ENCODE measurements at places on chromosomes 13 and 19.

DNA sequence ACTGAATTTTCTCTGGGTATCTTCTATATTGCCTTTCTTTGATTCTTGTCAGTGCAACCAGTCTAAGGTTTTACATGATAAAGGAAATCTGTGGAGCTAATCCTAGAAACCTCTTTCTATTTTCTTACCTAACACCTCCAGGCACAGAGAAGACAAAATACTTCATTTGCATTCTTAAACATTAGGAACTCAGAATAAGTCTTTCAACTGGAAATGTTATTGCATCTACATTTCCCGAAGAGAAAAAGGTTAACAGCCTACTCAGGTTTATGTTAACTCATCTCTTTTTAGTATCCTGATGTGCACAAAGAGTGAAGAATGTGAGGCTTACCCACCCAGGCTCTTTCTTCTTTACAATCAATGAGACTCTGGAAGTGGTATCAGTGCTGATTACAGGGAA, 106.7 kb downstream of the PCCA start:
- DNase-seq: no peak

DNA sequence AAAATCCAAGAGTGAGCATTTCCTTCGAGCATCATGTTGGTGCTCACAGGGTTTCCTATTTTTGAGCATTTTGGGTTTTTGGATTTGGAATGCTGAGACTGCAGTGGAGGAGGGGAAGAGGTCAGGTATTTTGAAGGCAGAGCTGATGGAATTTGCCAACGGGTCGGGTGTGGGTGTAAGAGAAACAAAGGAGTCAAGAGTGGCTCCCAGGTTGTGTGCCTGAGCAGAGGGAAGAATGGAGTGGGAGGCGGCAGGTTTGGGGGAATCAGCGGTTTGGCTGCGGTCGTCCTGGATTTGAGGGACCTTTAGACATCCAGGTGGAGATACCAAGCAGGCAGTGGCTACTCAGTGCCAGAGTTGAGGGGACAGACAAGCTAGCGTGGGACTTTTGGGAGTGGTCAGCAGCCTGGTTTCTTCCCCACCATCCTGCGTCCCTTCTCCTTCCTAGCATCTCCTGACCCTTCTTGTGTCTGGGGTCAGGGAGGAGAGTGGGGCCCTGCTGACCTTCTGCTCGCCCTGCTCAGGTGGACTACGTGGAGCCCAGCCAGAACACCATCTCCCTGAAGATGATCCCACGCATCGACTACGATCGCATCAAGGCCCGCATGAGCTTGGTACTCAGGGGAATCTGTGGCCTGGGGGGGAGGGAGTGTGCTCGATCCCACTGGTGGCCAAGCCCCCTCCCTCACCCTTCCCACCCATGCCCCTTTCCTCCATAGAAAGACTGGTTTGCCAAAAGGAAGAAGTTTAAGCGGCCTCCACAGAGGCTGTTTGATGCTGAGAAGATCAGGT, 14.5 kb upstream of the TIMM50 start:
- no peak for DNase-seq

DNA sequence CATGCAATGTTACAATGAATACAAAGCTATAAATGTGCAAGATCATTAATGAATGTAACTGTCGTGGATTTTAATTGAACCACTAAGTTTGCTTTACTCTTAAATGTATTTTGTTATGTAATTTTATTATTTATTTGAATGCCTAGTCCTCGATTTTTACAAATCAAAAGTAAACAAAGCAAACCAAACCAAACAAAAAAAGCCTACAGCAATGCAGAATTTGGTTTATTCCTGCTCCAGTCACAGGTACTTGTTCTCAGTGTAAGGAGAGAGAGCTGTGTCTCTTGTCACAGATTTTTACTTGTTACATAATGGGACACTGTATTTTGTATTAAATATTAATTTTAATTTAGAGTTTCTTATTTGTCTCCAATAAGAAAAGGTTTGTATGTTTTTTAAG, 584.3 kb upstream of the SLITRK6 start:
- no peak for DNase-seq

DNA sequence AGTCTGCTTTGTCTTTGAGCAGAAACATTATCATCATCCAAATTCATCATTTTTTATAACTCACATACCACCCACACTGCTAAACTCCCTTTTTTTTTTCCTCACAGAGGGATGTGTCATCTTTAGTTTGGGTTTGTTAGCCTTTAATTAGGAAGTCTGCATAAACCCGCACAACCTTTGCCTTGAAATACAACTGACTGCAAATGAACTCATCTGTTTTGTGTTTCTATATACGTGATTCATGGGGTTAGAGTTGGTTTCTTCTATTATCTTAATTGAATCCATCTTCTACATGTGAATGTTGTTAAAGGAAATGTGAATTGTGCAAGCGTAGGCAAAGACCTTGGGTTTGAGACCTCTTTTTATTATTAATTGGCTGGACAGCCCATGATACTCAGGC, 102.7 kb downstream of the SLAIN1 start:
- no peak for DNase-seq

DNA sequence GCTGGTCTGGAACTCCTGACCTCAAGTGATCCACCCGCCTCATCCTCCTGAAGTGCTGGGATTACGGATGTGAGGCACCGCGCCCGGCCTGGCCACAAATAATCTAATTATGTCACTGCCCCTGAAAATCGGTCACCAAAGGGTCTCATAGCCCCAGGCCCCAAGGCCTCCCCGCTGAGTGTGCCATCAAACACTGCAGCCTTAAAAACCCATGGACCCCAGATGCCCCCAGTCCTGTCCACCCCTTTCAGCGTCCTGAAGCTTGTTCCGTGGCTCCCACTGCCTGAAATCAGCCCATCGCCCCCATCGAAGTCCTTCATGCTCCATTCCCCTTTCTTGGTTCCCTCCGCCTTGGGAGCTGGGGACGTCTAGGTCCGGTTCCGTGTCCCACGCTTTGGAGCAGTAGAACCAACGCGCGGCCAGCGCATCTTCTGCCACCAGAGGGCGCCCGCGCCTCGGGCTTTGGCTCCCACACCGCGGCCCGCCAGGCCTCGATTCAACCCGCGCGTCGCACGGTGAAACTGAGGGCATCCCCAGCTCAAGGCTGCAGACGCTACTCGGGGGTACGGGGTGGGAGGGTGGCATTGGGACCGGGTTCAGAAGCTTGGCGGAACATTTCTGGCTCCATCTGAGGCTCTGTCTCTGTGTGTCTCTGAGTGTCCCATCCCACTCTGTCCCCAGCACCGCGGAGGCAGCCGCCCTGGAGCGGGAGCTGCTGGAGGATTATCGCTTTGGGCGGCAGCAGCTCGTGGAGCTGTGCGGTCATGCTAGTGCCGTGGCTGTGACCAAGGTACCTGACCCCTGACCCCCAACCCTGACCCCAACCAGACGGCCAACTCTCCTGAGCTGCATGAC, 3.5 kb downstream of the YJEFN3 start:
- peak; percentile 84 for DNase-seq

DNA sequence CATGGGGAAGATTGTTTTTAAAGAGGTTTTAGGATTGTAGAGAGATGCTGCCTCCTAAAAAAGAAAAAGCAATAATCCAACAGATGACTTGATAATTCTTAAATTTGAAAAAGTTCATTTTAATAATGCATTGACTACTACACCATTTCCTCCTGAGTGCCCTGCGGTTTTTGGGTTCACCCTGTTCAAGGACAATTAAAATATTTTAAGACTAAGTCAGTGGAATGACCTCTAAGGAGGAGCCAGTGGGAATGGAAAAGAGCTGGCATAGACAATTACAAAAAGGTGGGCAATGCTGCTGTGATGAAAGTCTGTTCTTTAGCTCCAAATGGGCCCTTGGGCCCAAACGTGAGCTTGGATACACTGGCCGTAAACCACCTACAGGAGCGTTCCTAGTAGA, 217.8 kb downstream of the LHFPL6 start:
- no peak for DNase-seq

DNA sequence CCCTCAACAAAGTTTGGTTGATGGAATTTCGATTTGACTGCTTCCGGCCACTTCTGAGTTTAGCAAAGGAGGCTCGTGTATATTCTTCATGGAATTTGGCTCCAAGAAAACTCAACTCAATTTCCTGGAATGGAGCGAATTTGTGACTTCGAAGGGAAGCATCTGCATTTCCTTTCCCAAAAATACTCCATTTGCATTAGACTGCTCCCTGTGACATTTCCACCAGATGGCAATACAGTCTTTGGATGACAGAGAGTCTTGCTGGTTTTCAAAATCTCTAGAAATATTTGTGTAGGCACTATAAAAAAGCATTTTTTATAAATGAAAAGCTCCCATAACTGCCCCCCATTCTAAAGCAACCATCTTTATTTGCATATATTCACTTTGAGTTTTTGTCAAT, 4.1 kb downstream of the C1QTNF9 start:
- DNase-seq: no peak

Measured in activated CD8-positive, alpha-beta memory T cell treated with anti-CD3 and anti-CD28 coated beads for 48 hours (primary cell).